ENCODE measurements at places on chromosomes 11 and 22.

DNA sequence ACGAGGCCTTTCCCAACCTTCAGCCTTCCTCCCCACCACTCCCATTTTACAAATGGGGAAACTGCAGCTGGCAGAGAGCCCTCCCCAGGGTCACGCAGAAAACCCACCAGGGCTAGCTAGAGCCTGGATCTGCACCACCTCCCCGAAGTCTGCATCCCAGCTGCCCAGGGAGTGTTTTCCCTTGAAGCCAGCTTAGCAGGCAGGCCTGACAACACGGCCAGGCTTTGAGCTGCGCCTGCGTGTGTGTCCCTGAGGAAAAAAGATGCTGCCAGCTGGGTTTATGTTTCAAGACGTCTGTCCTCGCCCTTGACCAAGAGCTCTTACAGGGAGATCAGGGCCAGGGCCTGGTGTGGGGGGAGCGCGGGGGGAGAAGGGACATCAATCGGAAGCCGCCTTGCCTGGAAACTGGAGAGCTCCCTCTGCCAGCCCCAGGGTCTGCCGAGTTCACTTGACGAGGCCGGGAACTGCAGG lies 20.3 kb downstream of the WNT11 start:
- DNase-seq = no peak

DNA sequence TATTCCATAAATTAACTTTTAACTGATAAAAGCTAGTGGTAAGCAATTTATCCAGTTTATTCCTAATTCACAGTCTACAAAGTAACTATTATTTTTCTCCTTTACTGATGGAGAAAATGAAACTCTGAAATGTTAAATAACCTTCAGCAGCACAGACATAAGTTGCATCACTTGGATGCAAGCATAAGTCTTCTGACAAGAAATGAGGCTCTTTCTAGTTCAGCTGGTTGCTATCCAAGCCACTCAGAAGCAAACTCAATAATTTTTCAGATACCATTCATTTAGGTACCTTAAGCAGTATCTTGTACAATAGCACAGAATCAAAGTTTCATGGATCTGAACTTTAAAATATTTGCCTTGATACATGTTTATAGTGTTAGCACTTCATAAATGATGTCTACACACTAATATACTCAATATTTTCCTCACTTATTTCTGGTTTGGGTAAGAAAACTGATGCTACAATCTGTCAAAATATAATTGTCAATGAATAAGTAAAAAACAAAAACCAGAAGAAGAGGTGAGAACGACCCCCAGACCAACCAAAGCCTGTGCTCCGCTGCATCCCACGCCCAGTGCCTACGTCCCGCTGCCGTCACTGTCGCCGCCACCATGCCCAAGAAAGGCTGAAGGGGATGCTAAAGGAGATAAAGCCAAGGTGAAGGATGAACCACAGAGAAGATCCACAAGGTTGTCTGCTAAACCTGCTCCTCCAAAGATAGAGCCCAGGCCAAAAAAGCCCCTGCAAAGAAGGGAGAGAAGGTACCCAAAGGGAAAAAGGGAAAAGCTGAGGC lies 18.1 kb downstream of the FAM168A start:
- DNase-seq = no peak

- DNase-seq = no peak
Measured at GRCh38 chr11:35021589-35021988, 105.2 kb downstream of the PDHX start.

GRCh38 chr11:79626135-79627075 lies 185.6 kb upstream of the TENM4 start:
- no peak for DNase-seq

DNA sequence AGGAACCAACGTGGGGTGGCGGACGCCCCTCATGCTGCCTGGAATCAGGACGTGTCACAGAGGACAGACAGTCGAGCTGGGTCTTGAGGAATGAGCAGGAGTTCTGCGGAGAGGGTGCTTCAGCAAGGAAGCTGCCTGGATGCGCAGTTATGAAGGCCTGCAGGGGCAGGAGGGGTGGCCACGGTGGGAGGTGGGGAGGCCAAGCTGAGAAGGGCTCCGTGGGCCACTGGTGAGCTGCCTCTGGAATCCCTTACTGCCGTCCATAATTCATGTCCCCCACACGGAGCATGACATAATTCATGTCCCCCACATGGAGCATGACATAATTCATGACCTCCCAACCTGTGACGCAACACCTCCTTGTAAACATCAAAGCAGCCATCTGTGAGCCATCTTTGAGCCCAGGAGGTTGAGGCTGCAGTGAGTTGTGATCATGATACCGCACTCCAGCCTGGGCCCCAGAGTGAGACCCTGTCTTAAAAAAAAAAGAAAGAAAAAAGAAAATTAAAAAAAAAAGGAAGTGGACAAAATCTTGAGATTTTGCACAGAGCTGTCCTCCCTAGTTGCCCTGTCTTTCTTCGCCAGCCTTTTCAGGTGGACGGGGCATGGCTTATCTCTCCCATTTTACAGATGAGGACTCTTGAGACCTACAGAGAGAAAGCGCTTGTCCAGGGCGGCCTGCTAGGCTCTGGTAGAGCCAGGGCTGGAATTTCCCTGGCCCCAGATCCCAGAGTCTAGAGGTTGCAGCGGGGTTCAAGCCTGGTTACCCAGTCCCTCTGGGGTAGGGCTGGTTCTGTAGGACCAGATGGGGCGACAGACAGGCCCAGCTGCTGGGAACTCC lies 24.3 kb upstream of the PICK1 start:
- no peak for DNase-seq

DNA sequence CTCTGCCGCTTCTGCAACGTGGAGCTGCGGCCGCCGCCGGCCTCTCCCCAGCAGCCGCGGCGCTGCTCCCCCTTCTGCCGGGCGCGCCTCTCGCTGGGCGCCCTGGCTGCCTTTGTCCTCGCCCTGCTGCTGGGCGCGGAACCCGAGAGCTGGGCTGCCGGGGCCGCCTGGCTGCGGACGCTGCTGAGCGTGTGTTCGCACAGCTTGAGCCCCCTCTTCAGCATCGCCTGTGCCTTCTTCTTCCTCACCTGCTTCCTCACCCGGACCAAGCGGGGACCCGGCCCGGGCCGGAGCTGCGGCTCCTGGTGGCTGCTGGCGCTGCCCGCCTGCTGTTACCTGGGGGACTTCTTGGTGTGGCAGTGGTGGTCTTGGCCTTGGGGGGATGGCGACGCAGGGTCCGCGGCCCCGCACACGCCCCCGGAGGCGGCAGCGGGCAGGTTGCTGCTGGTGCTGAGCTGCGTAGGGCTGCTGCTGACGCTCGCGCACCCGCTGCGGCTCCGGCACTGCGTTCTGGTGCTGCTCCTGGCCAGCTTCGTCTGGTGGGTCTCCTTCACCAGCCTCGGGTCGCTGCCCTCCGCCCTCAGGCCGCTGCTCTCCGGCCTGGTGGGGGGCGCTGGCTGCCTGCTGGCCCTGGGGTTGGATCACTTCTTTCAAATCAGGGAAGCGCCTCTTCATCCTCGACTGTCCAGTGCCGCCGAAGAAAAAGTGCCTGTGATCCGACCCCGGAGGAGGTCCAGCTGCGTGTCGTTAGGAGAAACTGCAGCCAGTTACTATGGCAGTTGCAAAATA lies 816 bp downstream of the PDE3B start:
- peak; percentile 42 for DNase-seq

GRCh38 chr11:123299721-123300120 lies 104.7 kb upstream of the CLMP start:
- DNase-seq = no peak

DNA sequence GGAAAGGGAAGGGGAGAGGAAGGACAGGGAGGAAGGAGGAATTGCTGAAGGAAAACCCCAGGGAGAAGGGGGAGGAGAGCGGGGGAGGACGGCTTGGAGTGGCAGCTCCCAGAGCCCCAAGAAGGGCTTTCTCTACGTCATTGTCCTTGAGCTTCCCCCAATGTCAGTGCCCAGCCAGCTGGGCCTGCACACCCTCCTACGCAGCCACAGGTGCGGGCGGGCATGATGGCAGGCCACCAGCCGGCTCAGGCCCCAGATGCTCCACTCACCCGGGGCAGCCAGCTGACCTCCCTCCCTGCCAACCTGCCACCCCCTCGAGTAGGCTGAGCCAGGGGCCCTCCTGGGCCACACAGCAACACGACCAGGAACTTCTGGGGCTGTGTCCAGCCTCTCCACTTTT lies 11.2 kb downstream of the SYT7 start:
- DNase-seq = no peak

- DNase-seq = no peak
Measured at GRCh38 chr11:34190192-34191139, 85.0 kb downstream of the NAT10 start.

GRCh38 chr22:21642584-21643448 lies 714 bp downstream of the SDF2L1 start:
- no peak for DNase-seq

DNA sequence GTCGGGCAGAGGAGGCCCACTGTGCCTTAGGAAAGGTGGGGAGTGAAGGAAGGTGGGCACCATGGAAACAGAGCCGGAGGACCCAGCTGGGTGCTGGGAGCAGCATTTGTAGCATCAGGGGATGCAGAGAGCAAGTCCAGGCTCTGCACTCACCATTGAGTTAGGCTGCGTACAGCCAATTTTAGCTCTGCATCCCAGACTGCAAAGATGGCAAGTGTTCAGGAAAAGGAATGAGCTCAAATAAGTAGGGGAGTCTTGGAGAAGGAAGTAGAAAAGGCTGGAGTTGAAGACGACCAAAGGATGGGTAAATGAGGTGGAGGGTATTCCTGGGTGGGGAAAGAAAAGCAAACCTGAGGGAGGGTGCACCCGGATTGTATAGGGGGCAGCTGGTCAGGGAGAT lies 31.6 kb upstream of the ETS1 start:
- DNase-seq = no peak

DNA sequence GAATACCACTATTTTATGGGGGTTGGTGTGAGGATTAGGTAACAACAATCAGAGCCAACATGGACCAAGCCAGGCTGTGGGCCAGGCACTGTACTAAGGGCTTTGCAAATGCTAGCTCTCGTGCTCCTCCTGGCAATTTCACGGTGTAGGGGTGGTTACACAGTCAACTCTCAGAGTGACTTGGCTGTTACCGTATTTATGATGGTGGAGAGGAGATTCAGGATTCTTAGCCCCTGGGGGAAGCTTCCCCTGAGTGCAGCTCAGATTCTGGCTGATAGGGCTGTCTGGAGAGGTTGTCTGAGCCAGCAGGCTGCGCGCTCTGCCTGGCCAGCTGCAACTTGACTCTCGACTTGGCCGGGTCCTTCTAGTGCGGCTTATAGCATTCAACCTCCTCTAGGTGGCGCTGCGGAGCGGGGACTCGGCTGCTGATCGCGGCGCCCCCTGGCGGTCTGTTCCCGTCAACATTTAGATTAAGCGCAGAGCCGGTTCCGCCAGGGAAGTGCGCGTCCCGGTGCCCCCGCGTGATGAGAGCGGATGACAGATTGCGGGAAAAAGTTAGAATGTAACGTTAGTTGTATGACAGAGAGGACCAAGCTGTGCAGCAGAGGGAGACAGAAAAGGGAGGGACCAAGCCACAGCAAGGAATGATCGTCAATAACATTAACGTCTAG lies 4.5 kb upstream of the NCF4 start:
- DNase-seq = peak; percentile 88

GRCh38 chr11:95924414-95924760 lies 480 bp upstream of the MTMR2 start:
- peak; percentile 48 for DNase-seq

DNA sequence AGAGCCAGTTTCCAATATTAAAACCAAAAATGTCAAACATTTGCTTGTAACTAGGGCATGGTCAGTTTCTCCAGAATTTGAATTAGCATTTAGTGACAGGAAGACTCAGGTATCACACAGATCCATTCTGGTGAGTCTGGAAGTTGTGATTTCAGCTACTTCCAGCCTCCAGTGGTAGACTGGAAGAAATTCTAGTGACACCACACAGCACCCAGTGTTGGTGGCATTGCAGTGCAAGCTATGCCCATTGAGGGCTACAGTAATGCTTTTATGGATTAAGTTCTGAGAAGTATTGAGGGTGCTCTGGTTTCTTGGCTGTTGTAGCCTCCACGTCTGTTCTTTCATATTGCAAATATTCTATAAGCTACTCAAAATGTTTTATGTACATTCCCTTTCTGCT lies 31.4 kb upstream of the MMP20 start:
- DNase-seq = no peak

- no peak for DNase-seq
Measured at GRCh38 chr11:47711816-47712215, 3.4 kb downstream of the AGBL2 start.

- DNase-seq = peak; percentile 88
Measured at GRCh38 chr11:77637345-77638165, at the start of gene CLNS1A. TSS of gene CLNS1A (minus strand) at chr11:77637794. CDS start at chr11:77637714, 80 bp downstream.

- DNase-seq = no peak
Measured at GRCh38 chr11:15870911-15871310, 485.4 kb downstream of the SOX6 start.

DNA sequence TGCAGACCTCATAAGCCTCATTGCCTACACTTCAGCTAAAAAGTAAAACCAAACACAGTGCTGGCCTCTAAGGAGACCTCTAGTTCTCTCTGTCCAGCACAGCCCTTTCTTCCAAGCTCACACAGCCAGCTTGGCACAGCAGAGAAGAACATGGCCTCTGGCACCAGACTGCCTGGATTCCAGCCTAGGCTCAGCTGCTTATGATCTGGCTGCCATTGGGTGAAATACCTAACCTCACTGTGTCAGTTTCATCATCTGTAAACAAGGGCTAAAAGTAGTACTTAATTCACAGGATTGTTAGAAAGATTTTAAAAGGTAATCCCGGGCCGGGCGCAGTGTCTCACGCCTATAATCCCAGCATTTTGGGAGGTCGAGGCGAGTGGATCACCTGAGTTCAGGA lies 9.9 kb upstream of the ACER3 start:
- DNase-seq = no peak

DNA sequence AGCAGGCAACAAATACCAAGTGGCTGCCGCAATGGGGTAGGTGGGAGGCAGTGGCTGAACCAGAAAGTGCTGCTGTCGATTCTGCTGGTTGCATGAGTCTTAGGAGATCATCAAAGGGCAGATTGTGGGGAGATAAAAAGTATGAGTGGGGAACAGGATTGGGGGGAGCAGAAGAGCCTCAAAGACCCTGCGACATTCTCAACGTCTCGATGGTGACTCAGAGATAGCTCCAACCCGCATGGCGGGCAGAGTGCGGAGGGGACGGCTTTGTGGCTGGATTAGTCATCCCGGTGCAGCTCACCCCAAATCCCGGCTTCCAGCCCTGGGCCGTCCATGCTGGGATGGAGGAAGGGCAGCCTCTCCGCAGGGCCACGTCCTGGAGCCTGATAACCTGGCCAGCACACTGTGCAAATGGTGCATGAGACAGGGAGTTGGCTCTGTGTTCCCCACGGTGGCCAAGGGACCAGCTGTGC lies 11.6 kb upstream of the RTN4R start:
- DNase-seq = no peak

DNA sequence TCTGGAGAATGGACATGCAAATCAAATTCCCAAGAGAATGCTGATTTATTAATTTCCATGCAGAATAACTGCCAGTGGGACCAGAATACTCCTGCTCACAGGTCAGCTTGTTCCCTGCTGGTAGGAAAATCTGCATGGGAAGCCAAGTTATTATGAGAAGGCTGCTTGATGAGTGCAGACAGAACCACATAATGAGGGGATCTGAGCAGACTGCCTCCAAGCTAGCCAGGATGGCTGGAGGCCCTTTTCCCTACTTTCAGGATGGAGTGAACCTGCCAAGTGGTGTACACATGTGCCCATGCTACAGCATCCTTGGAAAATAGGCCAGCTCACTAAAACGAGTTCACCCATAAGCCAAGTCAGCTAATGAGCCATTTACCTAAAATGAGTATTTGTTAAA lies 55.2 kb upstream of the ZBED5 start:
- no peak for DNase-seq

Measured in left kidney (tissue), 8 donors.